ENCODE measurements at places on chromosomes 11 and 22.
A peak's percentile ranks its signal among the peaks of the same experiment; 100 is the strongest.

- peak; percentile 72 for DNase-seq
Observed at GRCh38 chr22:38032681-38033521, 24.3 kb upstream of the PICK1 start.

- no peak for DNase-seq
Observed at GRCh38 chr22:25941365-25941960, 199.5 kb downstream of the MYO18B start.

DNA sequence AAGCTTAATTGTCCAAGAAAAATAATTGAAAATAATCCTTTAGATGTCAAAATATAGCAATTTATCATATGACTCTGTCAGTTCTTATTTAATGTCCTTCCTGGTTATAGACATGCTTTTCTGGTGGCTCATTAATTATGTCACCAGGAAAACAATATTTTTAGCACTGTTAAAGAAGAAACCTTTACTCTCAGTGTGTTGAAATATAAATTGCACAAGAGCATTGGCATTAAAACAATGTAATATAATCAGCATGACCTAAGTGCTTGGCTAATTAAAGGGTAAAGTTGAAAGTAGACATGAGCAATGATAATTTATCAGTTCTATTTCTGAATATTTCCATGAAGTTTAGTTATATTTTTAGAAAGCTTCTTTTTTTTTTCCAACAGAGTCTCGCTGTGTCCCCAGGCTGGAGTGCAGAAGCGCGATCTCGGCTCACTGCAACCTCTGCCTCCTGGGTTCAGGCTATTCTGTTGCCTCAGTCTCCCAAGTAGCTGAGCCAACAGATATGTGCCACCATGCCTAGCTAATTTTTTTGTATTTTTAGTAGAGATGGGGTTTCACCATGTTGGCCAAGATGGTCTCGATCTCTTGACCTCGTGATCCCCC lies 232.3 kb downstream of the JRKL start:
- no peak for DNase-seq

DNA sequence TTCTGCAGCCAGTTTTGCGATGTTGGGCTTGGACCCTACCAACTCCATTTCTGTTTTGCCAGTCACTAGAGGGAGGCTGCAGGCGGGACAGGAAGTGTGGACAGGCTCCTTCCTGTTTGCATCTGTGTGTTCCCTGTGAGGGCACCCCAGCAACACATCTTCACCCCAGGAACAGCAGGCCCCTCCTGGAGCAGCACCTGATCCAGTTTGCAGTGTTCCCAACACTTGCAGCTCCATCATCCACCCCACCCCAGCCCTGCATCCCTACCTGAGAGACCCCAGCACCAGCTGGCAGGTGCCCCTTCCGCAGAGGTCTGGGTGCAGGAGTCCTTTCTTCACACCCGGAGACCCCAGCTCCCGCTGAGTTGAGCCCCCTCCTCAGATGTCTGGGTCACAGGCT lies 7.4 kb upstream of the VSIG10L2 start:
- no peak for DNase-seq

GRCh38 chr22:47884200-47884599 lies 1121.8 kb downstream of the TBC1D22A start:
- DNase-seq, result no peak

GRCh38 chr11:28223577-28223976 lies 115.4 kb downstream of the METTL15 start:
- DNase-seq, result no peak

DNA sequence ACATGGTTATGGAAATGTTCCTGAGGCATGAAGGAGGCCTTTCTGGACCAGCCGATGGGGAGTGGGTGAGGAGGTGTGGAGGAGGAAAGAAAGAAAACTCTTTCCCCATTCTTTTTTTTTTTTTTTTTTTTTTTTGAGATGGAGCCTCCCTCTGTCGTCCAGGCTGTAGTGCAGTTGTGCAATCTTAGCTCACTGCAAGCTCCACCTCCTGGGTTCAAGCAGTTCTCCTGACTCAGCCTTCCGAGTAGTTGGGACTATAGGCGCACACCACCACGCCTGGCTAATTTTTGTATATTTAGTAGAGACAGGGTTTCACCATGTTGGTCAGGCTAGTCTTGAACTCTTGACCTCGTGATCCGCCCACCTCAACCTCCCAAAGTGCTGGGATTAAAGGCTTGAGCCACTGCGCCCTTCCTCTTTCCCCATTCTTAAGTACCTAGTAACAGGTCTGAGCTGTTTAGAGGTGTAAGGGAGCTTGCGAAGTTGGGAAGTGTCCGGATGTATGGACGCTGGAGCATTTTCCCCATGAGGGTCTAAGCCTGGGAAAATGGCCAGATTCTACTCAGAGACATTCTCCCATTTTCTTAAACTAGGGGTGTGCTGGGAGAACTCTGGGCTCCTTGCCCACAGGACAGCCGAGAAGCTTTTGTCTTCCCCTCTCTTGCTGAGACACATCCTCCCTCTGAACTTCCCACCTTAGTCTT lies 135.8 kb downstream of the TEAD1 start:
- DNase-seq, result no peak

- peak; percentile 24 for DNase-seq
Observed at GRCh38 chr22:45096256-45096907, 67.3 kb upstream of the NUP50 start.

DNA sequence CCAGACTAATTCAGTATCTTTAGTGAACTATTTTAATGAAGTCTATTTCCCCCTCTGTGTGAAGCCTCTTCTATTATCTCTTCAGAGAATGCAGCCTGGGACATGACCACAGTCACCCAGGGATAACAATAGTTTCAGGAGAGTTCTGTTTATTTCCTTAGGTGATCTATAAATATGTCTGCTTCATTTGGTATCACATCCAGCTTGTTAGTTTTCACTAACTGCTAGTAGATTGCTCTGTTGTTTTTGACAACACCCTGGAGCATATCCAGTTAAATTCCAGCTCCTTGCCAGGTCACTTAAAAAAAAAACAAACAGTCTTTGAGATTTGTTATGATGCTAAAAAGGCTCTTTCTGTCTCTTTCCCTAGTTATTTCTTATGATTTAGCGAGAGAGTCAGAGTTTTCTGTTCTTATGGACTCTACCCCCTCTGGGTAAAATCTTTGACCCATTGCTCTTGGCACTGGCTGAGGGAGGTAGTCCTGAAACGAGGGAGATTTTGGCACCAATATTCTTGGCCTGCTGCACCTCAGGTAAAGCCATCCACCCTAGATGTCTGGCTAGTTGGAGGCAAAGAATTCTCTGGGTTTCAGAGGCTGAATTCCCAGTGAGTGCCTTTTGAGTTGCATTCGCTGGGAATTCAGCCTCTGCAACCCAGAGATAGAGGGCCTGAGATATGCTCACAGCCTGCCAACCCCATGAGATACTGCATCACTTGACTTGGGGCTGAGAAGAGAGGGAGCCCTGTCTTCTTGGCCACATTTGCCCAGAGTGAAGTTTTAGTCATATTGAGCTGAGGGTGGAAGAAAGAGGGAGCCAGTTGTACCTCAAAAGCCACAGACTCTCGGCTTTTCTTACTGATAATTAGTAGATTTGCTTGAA lies 159.1 kb downstream of the PGR start:
- no peak for DNase-seq

DNA sequence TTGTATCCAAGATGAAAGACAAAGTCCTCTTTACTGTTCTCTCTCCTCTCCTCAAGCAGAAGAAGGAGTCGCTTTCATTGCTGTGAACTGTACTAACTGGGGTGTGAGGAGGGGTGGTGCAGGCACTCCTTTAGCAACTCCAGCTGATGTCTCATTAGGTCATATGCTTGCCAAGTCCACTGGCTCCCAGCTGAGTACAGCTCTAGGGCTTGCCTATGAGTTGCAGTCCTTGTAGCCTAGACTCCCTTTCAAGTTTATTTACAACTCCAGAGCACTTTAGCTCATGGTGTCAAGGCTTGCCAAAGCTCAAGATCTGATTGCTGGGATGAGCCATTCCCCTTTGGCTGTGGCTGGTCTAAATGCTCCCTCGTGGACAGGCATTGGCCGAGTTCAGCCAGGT lies 55.1 kb upstream of the PDGFD start:
- DNase-seq, result no peak

GRCh38 chr11:116420770-116421528 lies 351.8 kb downstream of the BUD13 start:
- DNase-seq, result no peak

DNA sequence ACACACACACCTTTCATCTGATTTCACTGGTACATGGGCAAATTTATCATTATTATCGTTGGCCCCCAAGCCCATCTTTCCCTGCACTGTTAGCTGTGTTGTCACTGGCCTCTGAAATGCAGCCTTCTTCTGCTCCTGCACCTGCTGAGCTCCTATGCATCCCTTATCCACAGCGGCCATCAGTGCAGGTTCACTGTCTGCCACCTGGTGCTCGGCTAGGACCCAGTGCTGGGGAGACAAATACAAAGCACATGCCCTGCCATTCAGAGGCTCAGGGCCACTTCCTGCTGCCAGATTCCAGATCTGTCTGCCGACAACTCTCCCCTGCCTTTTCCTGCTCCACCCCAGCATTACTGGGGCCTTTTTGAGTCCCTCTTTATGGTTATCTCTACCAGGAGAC lies 1205.4 kb downstream of the TBC1D22A start:
- no peak for DNase-seq

DNA sequence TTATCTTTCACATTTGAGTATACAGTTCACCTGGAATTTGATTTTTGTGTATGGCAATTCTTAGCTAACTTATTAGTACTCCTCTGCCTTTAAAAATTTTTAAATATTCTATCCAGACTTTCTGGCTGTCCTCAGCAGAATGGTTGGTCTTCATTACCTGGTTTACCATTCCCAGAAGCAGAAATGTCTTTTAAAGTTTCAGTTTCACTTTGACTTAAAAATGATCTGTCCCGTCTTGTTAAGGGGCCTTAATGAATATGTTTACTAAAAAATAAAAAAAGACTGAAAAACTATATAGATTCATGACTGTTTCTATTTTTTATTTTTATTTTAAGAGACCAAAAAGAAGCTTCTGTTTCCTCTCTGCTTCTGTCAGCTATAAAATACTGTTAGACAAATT lies 70.5 kb upstream of the TNRC6B start:
- no peak for DNase-seq

DNA sequence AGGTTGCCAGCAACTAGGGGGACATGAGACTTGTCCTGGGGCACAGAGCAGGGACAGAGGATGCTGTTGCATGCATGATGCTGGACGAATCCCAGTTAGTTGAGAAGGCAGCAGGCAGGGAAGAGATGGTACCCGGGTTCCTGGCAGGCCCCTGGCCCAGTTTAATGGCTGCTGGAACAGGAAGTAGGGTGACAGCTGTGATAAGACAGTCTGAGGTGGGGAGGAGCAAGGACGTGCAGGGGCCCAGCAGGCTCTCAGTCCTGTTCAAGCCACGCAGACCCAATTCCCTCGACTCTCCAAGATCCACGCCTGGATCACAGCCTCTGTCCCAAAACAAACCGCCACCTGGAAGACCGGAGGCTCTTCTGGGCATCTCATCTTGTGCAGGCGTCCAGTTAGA lies 32.0 kb downstream of the LRRC10B start:
- DNase-seq, result no peak

- no peak for DNase-seq
Observed at GRCh38 chr11:36048496-36049247, 104.8 kb downstream of the LDLRAD3 start.

DNA sequence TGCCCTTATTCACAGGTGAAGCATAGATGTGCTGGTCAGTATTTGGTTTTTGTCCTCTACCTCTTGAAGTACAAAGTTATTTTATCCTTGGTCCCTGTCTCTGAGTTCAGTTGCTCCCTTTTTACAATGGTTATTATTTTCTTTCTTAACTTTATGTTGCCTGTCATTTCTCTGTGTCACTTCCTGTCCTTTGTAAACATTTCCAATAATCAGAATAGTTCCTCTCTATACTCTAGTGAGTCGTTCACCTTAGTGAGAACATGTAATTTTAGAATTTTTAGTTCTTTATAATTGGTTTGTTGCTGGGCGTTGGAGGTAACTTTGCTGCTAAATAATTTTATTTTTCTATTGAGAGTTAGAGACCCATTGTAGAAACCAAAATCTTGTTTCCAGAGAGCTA lies 16.0 kb downstream of the CSTPP1 start:
- DNase-seq, result no peak
